ENCODE measurements at places on chromosomes 2 and 18.

GRCh38 chr2:200863782-200864175 is 679 bp downstream of the CLK1 start:
- no peak for DNase-seq

DNA sequence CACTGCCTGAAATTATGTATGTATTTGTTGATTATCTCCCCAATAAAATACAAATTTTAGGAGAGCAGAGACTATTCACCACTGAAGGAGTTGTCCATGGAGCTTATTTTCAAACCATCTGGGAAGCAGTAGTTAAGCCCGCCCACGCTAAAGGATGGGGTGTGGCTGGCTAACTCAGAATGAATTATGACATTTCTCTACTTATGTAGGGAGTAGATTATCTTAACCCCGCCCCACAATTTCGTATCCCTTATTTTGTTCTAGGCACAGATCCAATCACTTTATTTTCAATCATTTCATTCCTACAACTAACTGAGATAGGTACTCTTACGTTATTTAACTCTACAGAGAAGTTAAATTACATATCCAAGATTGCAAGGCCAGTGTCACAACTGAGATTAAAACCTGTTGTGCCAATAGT is 1.4 kb upstream of the LAPTM4A start:
- DNase-seq = no peak

GRCh38 chr18:63236921-63237846 is 82.4 kb downstream of the BCL2 start:
- no peak for DNase-seq

DNA sequence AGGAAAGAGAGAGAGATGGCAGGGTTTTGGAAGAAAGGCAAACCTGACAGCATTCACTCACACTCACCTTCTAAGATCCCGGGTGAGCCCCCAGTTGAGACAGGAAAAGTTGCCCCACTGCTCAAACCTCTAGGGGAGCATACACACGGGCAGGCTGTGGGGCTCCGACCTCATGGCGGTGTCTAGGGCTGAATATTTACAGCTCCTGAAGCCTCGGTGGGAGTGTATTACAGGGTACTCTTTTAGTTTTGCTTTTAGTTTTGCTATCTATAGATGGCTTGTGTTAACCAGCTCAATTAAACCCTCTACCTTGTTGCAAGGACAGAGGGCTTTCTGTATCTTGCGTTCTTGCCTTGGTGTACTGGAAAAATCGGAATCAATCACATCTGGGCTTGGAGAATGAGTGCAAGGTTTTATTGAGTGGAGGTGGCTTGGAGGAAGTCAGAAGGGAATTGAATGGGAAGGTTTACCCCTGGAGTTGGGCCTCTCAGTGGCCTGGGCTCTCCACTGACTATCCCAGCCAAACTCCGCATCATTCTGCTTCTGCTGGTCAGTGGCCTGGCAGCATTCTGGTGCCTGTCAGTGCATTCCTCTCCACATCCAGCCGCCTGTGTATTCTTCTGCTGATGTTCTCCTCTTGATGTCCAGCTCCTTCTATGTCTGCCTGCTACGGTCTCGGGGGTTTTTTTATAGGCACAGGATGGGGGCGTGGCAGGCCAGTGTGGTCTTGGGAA is 10.1 kb upstream of the IFIH1 start:
- no peak for DNase-seq

GRCh38 chr18:49778826-49779465 is 34.4 kb downstream of the ACAA2 start:
- no peak for DNase-seq

DNA sequence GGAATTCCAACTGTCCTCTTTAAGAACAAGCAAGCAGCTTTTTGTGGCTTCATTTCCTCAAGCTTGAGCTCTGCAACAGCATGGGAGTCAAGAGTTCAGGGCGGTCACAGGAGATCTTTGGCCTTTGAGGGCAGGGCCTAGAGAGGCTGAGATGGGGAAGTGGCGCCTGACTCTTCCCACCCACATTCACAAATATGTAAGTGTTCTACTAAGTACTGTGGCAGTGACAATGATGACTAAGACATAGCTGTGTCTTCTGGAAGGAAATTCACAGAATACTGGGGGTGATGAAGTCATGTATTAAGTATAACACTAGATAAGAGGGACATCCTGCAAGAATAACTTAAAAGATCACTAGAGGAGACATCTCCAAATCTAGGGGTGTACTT is 15.0 kb downstream of the RND3 start:
- DNase-seq = no peak

- no peak for DNase-seq
Measured at GRCh38 chr2:216424274-216424673, 12.0 kb downstream of the SMARCAL1 start.

GRCh38 chr2:149017116-149017985 is 21.1 kb upstream of the LYPD6B start:
- peak; percentile 68 for DNase-seq

DNA sequence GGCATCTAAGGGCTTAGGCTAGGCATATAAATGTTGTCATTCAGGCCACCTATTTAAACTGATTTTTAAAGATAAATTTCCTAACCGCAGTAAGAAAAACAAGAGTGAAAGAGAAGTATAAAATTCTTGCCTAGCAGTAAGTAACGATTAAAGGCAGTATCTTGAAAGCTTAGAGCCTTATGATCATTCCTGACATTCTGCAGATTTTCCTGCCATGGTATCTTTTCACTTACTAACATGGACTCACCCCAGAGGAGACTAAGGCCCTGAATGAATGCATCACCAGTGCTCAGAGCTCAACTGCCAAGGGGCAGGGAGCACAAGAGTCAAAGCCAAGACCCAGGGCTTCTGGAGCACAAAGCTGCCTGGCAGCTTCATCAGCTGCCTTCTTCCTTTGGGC is 133.1 kb downstream of the GCA start:
- no peak for DNase-seq

DNA sequence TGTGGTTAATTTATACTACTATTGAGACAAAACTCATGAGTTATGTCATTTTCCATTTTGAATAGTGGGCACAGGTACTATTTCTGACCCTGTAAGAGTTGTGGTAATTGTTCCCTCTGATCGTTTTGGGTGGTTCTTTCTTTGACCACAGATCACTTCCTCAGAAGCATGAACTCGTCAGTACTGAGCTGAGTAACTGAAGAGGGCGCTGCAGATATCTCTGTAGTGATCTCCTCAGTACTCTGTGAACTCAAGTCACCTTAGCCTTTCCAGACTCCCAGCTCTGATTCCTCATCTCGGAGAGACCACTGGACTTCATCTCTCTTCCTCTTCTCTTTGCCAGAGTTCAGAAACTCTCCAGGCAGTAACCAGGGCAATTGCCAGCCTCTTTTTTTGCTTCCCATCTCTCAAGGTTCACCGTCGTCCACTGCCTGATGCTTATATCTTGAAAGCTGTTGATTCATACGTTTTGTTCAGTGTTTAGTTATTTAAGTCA is 9.4 kb upstream of the IL1RL1 start:
- DNase-seq = no peak

- DNase-seq = no peak
Measured at GRCh38 chr2:85458601-85459563, 40.4 kb downstream of the SH2D6 start.

DNA sequence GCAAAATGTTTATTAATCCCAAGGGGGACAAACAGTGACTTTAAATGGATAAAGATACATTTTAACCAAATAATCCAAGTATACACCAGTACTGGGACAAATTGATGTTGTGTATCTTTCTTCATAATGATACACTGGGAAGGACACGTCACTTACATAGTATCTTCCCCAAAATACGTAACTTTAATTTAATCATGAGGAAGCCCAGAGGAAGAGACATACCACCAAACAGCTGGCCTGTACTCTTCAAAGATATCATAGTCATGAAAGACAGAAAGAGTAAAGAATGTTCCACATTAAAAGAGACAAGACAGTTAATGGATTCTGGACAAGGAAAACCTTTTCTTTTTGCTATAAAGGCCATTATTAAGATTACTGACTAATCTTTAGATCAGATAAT is 37.1 kb downstream of the AGFG1 start:
- no peak for DNase-seq

- DNase-seq = no peak
Measured at GRCh38 chr2:23417310-23417709, 32.3 kb downstream of the KLHL29 start.

DNA sequence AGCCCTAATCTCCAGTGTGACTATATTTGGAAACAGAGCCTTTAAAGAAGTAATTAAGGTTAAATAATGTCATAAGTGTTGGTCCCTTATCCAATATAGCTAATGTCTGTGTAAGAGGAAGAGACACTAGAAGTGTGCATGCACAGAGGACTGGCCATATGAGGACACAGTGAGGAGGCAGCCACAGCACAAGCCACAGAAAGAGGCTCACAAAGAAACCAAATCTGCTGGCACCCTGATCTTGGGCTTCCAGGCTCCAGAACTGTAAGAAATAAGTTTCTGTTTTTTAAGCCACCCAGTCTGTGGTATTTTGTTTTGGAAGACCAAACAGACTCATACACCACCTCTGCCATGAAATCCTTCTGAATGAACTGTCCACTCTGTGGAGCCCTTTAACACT is 186.4 kb upstream of the SLC39A10 start:
- DNase-seq = no peak

DNA sequence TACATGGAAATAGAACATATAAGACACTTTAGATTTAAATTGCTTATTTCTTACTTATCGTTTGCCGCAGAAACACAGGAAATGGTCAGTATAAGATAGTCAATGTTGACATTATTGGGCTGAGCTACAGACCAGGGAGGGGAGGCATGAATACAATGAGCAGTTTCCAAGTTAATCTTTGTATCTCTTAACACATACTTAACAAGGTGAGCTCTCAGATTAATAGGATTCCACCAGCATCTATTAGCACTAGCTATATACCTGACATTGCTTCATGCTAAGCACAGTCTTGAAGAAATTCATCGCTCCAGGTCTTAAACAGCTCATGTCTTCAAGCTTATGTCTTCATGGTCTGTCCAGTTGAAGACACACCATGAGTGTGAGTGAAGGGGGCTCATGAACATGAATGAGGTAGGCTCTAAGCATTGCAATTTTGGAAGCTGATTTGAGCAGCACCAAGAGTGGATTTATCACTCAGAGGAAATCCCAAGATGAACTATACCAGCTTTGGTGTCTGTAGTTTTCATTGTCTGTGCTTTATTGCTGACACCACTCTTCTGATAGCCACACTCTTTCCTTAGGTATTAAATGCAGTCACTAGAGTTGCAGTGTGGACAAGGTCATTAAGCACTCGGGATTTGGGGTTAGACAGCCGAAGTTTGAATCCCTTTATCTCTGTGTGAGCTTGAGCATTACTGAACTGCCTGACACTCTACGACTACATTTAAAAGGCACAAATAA is 359.3 kb upstream of the EPHA4 start:
- DNase-seq = no peak

DNA sequence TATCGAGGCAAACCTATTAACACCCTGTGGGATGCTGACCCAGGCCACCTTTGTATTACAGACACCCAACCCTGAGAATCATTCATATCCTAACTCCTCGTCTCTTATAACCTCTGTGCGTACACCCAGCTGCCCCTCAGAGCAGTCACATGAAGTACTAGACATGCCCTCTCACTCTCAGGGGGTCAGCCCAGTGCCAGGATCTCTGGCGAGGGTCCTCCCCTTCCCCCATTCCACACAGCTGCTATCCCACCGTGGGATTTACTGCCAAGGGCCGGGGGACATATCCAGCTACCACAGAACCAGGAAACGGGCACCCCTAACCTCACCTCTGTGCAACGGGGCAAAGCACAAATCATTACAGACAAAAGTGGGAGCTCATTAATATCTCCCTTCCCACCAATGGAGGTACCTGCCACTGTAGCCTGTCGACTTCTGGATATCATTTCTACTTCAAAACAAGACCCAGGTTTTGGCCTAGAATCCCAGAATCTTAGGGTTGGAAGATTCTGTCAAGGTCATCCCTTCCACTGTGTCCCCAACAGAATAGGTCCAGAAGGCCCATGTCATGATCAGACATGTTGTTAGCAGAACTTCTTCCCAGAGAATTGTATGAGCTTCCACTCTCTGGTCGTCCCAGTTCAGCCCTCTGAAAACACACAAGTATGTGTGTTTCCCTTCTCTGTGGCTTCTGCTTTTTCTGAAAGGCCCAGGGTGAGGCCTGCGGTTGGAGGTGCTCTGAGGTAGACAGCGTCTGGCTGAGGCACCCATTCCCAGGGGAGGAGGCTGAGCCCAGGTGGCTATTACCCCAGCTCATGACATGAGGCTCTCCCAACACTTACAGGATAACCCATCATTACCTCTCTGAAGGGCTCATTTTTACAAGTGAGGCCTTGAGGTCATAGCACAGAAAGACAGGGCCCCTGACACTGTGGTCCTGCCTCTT is 1.7 kb downstream of the TMBIM1 start:
- DNase-seq = no peak

- DNase-seq = no peak
Measured at GRCh38 chr2:165013944-165014619, 58.8 kb upstream of the SLC38A11 start.

DNA sequence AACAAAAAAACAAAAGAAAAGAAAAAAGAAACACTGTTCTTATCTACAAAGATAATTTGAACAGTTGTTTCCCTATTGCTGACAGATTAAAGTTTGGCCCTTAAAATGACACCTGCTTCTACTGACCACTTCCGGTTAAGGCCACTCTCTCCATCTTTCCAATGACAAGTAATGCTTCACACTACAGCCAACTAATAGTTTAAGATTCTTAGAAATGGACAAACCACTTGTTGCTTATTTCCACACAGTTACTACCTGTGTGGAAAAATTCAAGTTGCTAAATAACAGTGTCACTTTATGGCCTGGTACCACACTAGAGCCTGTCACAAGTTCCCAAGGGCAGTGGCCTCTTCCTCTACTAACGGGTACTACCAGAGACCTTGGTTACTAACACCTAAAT is 2.4 kb downstream of the TMEM185B start:
- DNase-seq = no peak

- DNase-seq = no peak
Measured at GRCh38 chr2:20562540-20563225, 88.2 kb downstream of the HS1BP3 start.

GRCh38 chr2:41668529-41668928 is 379.3 kb upstream of the PKDCC start:
- DNase-seq = no peak

DNA sequence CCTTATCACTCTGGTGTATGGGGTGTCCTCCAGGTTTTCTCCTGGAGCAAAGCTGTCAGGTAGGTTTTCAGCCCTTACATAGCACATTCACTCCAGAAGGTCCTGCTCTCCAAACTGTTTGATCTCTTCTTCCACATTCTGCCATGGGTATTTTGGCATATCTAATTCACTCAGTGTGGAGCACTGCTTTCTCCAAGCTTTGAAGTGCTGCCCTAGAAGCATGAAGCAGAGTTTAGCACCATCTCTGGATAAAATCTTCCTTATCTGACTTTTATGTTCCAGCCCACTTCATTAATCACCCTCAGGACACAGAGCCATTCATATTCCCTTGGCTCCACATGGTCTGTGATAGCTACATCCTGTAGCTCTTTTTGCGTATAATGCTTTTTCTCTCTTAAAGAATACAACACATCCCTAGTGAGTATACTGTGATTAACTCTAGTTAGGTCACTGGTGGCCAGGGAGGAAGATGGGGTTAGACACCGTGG is 56.7 kb upstream of the ARHGAP28 start:
- DNase-seq = no peak

- no peak for DNase-seq
Measured at GRCh38 chr18:12038082-12038638, 55.5 kb upstream of the ANKRD62 start.

- no peak for DNase-seq
Measured at GRCh38 chr2:135736546-135736945, 5.1 kb upstream of the UBXN4 start.
